Central memory CD4-positive, alpha-beta T cell (primary cell): ENCODE measurements at places on chromosomes 16 and 17.

GRCh38 chr16:24988129-24988518, 27.0 kb downstream of the ARHGAP17 start:
- no peak for DNase-seq

- DNase-seq = no peak
Measured at GRCh38 chr17:4161192-4161966, 18.4 kb downstream of the CYB5D2 start.

- peak; percentile 44 for DNase-seq
Measured at GRCh38 chr17:18258356-18259038, at the start of gene FLII. Gene FLII (minus strand): TSS chr17:18258738. CDS start chr17:18258690, 48 bp downstream.

DNA sequence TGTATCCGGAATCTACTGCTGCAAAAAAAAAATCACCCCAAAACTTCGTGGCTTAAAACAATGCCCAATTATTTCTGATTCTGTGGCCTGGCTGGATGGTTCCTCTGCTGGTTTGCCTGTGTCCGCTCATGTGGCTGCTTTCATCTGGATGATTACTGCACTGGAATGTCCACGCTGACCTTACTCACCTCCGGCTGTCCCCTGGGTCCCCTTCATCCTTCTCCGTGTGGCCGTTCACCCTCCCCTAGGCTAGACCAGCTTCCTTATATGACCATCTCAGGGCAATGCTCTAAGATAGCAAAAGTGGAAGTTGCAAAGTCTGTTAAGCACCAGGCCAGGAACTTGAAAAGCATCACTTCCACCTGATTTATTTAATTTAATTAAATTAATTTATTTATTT, 31.4 kb upstream of the SPNS2 start:
- DNase-seq = no peak

GRCh38 chr16:77881355-77882030, 93.1 kb downstream of the VAT1L start:
- no peak for DNase-seq
